Activated effector memory CD4-positive, alpha-beta T cell treated with anti-CD3 and anti-CD28 coated beads, Interleukin-2, amount 50 U/mL, for 16 hours (primary cell): ENCODE measurements at places on chromosomes 3 and 15.

DNA sequence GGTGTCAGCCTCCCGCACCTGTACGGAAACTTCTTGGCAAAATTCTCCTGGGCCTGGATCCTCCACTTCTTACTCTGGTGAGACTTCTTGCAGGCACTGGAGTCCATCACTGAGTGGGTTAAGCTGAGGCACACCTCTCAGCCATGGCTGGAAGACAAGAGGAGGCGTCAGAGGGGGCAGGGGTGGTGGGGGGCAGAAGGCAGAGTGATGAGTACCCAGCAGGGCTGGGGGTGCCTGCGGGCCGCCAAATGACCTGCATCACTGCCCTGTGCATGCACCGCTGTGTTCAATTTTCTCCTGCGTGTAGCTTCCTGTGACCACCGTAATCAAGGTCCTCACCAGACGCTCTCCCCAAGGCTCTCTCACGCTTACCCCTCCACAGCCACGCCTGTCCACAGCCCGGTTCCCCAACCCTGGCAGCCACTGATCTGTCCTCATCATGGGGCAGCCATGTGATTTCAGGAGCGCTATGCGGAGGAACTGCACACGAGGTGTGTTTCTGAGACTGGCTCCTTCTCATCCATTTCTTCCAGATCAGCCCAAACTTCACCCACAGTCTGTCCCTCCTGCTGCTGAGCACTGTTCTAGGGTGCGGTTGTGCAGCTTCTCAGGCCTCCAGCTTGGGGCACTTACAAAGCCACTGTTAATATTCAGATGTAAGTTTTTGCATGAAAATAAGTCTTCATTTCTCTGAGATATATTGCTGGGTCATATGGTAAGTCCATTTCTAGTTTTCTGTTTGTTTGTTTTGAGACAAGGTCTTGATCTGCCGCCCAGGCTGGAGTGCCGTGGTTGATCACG is 5.2 kb downstream of the C3orf22 start:
- peak; percentile 53 for DNase-seq

DNA sequence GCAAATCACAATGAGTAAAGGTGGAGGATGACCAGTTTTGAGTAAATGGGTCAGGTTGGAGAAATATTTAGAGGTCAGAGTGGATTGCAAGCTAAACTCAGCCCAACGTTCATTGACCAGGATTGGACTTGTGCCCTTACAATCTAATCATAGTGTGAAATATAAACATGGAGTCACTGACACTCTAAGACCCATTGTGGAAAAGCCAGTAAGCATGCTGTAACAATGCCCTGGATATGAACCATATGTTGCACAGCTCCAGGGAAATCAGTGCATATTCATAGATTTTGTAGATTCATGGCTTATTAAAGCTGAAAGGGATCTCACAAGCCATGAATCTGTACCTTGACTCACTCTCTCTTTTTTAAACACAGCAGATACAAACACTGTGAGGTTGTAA is 660.2 kb upstream of the LMCD1 start:
- no peak for DNase-seq

DNA sequence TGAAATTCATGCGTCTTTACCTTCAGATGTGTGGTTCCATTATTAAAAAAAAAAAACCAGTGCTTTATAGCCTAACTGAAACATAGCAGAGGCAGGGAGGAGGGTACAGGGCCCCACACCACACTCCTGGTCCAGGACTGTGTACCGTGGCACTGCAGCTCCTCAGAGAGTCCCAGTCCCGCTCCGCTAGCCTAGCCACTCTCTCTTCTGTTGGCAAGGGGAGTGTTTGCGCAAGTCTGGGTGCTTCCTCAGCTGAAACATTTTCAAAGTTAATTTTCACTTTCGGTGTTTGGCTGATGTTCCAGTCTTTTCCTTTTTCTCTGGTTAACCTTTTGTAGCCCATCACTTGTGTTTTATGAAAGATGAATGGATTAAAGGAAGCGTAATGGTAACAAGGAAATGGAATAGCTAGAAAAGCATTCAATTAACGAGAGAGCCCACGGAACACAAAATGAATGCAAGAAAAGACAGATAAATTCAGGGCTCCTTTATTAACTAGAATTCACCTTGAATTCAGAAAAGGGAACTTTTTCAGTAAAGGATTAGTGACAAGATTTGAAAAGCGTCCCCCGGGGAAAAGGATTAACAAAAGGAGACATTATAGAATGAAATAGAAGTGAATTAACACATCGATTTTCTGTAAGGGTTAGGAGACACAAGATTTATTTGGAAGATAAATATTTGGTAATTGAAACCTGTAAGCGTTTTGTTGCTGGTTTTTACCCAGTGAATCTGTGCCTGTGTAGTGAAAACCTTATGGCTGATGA is 177.0 kb downstream of the CACNA2D3 start:
- no peak for DNase-seq

GRCh38 chr3:53921296-53921695 is 29.6 kb upstream of the SELENOK start:
- no peak for DNase-seq

DNA sequence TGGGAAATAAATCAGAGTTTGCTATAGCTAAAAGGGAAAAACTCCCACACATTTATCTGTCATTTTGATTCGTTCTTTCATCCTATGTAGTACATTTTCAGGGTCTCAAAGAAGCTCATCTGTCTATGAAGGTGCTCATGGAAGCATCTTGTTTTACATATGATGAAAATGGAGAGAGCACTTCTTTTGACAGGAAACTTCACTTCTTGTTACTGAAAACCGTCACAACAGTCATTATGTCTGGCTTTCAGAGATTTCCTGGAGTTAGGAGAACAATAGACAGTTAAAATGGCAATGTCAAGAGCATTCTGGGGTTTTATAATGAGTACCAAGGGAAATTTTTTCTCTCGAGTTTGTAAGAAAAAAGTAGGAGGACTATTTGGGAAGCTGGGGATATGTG is 83.3 kb downstream of the TMEM108 start:
- DNase-seq = no peak

DNA sequence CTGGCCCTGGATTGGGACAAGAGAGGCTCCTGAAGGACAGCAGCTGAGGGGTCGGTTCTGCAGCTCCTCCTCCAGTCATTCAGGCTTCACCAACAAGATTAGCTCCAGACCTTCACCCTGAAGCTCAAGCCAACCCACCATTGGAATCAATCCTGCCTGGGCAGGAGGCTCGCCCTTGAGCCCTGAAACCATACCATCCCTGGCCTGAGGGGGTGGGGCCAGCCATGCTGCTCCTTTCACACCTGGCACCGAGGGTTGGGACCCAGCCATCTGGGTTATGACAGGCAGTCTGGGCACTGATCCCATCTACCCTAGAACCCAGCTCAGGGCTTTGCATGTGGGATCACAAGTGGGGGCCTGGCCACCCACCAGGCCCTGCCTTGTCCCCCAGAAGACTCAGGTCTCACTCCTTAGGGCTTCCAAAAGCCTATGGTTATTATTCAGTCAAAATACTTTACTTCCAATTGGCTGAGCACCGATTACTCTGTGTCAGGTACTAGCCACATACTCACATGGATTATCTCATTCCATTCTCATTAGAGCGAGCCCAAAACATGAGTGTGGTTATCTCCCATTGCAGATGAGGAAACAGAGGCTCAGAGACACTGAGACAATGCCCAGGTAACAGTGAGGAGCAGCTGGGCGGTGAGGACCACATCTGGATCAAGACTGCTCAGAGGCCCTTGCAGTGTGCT is 3.1 kb downstream of the ABHD14B start:
- no peak for DNase-seq

DNA sequence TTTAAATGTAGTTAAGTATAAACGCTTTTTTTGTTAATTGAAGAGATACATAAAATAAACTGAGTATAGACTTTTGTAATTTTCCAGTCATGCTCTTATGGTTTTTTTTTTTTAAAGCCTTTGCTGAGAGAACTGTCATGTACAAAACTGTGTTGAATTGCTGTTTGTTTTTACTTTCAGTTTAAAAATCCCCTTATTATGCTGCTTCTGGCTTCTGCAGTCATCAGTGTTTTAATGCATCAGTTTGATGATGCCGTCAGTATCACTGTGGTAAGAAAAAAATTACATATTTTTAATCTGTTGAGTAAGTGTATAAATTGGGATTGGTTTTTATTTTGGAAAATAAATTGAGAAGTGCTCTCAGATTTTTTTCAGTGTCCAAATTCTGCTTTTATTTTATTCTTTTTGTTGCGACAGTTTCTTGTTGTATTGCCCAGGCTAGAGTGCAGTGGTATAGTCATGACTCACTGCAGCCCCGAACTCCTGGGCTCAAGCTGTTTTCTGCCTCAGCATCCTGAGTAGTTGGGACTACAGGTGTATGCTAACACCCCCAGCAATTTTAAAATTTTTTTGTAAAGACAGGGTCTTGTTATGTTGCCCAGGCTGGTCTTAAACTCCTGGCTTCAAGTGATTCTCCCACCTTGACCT is 40.7 kb downstream of the ATP2C1 start:
- DNase-seq = no peak

- DNase-seq = no peak
Measured at GRCh38 chr3:189534531-189534930, 96.7 kb upstream of the TP63 start.

DNA sequence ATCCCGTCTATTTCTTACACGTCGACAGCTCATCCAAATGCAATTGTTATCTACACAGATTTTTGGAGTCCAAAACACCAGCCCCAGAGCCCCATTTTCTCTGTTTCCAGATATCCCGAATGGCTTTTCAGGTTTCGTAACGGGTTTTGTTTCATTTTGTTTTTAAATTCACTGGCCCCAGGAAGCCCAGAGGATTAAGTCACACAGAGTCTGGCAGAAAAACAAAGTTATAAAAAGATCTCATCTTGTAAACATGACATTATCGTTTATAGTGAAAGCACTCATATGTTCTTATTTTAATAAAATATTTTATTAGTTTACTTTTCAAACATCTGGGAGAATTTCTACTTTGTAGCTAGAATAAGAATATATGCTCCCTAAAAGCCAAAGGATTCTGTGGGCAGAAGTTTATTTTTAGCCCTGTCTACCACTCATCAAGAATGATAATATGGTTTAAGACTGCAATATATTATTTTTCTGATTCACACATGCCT is 149.3 kb upstream of the SLC2A2 start:
- no peak for DNase-seq

DNA sequence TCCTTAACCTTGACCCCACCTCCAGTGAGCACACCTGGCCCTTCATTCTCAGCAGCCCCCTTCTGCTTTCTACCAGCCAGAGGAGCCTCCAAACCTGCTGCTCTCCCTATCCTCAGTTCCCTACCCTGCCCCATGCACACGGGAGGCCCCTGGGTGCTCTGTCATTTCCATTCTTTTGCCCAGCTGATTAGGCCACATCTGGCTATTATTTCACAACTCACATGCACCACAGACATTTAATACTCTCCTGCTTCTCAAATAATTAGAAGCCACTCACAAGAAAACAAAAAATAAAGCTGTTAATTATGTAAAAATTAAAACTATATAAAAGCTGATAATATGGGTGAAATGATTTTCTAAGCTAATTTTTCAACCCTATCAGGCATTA is 50.7 kb downstream of the MYLK start:
- DNase-seq = no peak

- peak; percentile 74 for DNase-seq
Measured at GRCh38 chr3:129182390-129183185, 1.1 kb downstream of the CNBP start.

GRCh38 chr3:45724911-45725310 is 35.7 kb downstream of the SACM1L start:
- DNase-seq = no peak
